Purkinje cell (primary cell): ENCODE measurements at places on chromosomes 2 and 18. TPM values are rescaled to one million over a fixed set of nuclear protein-coding genes. Genes with fewer than 3 reads are reported as not detected.

The CYP26B1 gene
- 1.1 and 2.8 TPM in 2 replicates for polyA plus RNA-seq

The AP1S3 gene
- 4.8 and 5.8 TPM in 2 replicates for polyA plus RNA-seq

The XDH gene
- polyA plus RNA-seq: not detected in 2 replicates

The UNC80 gene
- 12.9 and 14.8 TPM in 2 replicates for polyA plus RNA-seq

The RAB27B gene
- 6.7 and 9.1 TPM in 2 replicates for polyA plus RNA-seq

The TLX2 gene
- polyA plus RNA-seq: not detected in 2 replicates

The CCDC178 gene
- polyA plus RNA-seq: not detected in 2 replicates

The OR6B2 gene
- not detected in 2 replicates for polyA plus RNA-seq

The MEP1B gene
- not detected in 2 replicates for polyA plus RNA-seq

The SLC8A1 gene
- 368 and 388 TPM in 2 replicates for polyA plus RNA-seq

The EFHD1 gene
- 0.15 TPM in 1 of 2 replicates, not detected in the other for polyA plus RNA-seq

The UGT1A7 gene
- polyA plus RNA-seq: not detected in 2 replicates
